ENCODE measurements at places on chromosomes 12 and 14.

DNA sequence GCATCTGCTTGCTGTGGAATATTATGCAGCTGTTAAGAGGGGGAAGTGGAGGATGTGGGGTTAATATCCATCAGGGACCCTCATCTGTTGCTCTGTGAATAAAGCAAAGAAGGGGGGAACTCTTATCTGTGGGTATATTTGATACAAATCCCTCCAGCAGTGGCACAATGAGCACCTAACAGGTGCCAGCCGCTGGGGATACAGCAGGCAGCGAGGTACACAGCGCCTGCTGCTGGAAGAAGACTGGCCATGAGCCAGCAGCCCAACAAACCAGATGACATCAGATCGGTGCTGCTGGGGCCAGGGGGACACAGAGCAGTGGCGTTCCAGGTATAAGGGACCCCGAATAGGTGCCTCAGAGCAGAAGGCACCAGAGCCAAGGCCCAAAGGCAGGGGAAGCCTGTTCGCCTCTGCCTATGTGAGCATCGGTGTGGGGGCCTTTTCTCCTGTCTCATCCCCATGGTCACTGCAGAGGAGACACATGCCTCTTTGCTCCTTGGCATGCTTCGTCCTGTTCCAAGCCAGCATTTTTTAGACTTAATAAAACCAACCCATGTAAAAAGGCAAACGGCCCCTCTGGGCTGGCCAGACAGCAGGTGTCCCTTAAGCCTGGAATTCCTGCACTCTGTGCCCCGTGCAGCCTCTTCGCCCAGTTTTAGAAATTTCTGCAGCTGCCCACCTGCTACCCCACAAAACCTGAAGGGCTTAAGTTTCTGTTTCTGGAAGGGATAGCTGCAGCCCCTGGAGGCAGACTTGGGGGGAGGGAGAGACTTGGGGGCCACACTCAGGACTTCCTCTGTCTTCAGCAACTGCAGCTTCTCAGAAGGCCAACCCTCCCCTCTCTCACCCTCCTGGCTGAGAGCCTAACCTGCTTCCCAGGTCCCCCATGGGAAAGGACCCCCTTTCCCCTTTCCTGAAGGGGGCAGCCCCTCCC lies 1.6 kb upstream of the CKB start:
- DNase-seq = no peak

- DNase-seq = no peak
Measured at GRCh38 chr14:30921788-30922187, 47.4 kb downstream of the COCH start.

- DNase-seq = no peak
Measured at GRCh38 chr14:101477648-101478047, 83.6 kb upstream of the DIO3 start.

DNA sequence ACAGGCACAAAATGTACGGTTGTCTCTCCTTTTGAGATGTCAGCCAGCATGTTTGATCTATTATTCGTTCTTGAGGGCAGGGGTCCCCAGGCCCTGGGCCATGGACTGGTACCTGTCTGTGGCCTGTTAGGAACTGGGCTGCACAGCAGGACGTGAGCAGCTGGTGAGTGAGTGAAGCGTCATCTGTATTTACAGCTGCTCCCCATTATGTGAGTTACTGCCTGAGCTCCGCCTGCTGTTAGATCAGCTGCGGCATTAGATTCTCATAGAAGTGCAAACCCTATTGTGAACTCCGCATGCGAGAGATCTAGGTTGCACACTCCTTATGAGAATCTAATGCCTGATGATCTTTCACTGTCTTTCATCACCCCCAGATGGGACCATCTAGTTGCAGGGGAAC lies 41.4 kb upstream of the SCN8A start:
- no peak for DNase-seq

GRCh38 chr12:15756822-15757221 lies 32.4 kb downstream of the EPS8 start:
- no peak for DNase-seq

GRCh38 chr12:121448771-121449315 lies 48.9 kb downstream of the RNF34 start:
- DNase-seq = no peak

DNA sequence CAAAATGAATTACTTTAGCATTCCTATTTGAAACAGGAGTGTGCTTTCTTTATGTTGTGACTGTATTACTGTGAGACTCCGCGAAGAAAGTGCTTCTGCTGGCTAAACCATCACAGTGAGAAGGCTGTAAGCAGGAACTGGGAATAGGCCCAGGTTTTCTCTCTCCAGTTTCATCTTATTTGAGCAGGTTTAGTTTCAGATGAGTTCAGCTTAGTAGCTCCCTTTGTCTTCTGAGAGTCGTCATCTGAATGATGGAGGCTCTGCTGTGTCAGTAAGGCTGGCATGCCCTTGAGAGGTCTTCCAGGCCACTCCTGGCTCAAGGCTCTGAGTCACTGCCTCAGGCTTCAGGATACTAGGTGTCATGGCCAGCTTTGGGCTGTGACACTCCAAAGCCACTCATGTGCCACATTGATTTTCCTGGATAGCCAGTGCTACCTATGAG lies 205.6 kb upstream of the RGS6 start:
- DNase-seq = no peak

- DNase-seq = no peak
Measured at GRCh38 chr12:13227191-13227590, 30.7 kb downstream of the EMP1 start.

- peak; percentile 79 for DNase-seq
Measured at GRCh38 chr12:132711080-132711843, 620 bp downstream of the PGAM5 start.

DNA sequence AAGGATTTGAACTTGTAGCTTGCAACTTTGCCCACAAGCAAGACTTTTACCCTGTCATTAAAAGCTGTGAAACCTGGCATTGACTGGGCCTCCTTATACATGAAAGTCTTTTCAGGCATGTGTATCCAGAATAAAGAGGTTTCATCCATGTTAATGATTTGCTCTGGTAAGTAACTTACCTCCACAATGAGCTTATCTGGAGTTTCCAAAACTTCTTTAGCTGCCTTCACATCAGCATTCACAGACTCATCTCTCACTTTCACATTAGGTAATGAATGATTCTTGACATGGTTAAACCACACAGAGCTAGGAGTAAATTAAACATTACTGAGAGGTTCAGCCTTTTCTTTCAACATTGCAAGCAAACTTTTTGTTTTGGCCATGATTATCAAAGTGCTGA lies 234.4 kb upstream of the CLEC14A start:
- DNase-seq = no peak

GRCh38 chr14:100058777-100059437 lies 6.3 kb upstream of the EVL start:
- no peak for DNase-seq

DNA sequence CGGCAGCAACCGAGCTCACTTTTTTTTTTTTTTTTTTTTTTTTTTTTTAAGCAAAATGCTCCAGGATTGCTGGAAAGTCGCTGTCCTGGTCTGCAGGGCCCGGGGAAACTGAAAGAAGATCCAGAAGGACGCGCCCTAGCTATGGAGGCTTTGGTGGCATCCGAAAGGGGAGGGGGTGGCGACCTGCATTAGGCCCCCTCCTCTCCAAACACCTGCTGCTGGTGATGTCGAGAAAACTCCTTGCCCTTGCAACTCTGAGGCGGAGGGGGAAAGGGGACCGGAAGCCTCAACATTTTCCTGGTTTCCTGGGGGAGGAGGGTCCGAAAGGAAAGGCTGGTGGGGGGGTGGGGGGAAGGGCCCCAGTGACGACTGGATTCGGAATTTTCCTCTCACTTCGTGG lies 421.1 kb downstream of the VRK1 start:
- no peak for DNase-seq

DNA sequence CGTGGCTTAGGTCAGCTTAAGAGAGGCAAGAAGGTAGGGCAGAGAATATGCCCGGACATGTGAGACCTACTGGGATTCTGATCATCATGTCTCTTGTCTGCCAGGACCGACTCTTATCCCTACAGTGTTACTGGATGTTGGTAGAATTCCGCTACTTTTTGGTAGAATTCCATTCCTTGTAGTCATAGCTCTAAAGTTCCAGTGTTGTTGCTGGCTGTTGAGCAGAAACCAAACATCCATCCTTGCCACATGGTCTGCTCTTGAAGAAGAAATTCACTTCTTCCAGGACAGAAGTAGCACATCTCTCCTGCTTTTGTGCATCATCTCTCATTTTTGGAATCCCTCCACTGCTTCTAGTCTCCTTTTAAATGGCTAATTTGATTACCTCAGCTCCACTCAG lies 453.7 kb downstream of the RPL10L start:
- DNase-seq = no peak

DNA sequence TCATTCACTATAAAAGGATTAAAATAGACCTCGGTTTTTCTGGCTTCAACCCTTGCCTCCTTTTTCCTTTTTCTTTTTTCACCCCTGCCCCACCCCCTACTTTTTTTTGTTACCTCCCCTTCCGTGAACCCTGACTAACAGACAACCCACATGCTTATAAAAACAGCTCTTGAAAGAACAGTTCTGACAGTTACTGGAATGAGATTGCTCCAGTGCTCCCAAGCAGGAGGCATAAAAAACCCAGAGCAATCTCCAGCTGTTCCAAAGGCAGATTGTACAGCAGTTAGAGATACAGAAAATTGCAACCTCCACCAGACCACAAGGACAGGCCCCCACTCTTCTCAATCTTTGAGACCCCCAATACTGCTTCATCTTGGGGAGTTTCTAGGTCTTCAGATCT lies 29.9 kb upstream of the TMEM260 start:
- no peak for DNase-seq

DNA sequence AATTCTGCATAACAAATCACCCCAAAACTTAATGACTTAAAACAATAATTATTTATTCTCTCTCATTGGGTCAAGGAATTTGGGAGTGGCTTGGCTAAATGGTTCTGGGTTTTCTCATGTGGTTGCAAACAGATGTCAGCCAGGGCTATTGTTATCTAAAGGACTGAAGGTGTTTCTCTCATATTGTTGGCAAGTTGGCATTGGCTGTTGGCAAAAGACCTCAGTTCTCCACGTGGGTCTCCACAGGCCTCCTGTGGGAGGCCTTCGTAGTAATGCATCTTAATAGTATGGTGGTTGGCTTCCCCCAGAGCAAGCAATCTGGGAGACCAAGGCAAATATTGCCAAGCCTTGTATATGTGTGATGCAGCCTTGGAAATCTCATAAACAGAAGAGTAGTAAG lies 14.4 kb downstream of the GALNT16 start:
- DNase-seq = no peak

- DNase-seq = no peak
Measured at GRCh38 chr14:31122098-31122611, 85.4 kb downstream of the HECTD1 start.

GRCh38 chr14:87705439-87705896 lies 287.5 kb downstream of the GALC start:
- DNase-seq = no peak

Measured in aorta (tissue), 5 donors.